Hypothalamus (tissue), 51 donors: ENCODE measurements at places on chromosomes 6 and 20.

DNA sequence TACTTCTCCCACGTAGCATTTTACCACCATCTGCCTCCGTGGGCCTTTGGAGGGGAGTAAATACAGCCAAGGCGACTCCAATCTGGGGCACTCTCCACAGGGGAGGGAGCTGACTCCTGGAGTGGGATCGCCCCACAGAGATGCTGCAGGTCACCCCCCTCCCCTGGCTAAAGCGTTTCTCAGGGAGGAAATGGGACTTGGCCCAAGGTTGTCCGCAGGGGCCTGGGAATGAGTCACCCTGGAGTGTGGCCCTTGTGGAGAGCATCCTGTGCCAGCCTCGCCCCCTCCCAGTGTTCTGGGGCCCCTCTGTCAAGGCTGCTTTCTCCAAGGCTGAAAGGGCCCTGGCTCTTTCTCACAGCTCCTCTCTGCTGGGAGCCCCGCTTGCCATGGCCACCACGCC, 84.5 kb upstream of the QKI start:
- peak; percentile 85 for DNase-seq

DNA sequence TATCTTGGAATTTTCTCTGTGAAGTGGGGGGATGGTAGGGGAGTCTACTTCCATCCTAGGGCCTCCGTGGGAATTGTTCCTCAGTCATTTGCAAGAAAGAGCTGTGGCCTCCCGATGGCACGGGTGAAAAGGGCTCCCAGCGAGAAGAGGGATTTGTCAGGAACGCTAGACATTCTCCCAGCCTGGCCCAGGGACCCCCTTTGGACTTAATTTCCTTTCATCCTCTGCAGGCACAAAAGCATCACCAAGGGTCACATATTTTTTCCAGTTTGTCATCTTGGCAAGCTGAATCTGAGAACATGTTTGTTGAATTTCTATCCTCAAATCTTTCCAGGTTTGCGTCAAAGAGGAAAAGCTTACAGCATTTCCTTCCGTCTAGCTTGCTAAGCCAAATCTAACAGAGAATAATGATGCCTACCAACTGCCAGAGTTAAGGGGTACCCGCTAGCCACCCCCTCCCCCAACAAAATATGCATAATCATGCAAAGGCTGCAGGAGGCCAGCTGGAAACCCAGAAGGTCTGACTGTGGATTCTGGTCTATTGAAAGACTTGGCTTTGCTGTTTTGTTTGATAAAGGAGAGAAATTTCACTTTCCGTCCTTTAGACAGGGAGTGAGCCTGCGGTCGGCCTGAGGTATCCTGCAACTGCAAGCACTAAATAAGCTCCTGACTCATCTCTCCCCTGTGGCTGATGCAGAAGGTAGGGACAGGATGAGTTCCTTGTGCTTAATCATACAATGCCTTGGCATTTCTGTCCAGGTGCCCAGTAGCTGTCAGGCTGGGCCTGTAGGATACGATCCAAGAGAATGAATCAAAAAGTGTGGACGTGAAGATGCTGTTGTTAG, 23.1 kb downstream of the PSMG4 start:
- DNase-seq, result no peak

DNA sequence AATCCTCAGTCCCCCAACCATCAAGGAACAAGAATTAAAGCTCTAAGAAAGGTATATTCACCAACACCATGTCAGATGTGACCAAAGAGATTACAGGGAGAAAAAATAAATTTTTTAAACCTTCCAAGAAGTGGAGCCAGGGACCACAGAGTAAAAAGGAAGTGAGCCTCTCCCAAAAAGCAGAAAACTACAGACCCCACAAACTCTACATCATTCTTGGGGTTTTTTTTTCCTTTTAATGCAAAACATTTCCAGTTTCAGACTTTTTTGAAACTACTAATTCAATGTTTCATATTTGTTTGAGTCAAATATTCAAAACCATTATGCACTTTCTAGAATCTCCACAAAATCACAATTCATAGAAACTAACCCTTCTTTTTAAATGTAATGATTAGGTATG, 6.8 kb upstream of the IL17F start:
- no peak for DNase-seq

- DNase-seq, result no peak
These were observed 7.5 kb upstream of the TNXB start for GRCh38 chr6:32116674-32117073.

- no peak for DNase-seq
These were observed 29.2 kb downstream of the DLGAP4 start for GRCh38 chr20:36335206-36335870.
